ENCODE measurements at places on chromosomes 1 and 21.

DNA sequence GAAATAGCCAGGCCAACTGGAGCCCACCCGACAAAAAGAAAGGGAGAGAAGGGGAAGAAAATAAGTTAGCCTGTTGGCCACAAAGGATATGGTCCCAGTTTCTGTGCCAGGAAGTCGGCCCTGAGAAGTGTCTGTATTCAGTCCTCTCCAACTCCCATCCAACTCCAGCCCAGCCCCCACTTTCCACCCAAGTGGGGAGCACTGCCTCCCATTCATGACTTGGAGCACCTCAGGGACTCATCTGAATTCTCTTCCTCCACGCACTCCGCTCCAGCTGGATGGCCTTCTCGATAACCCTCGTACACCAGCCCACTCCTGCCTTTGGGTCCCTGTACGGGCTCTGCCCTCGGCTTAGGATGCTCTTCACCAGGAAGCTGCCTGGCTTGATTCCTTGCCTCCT lies 2.0 kb upstream of the WNT2B start:
- DNase-seq: no peak

DNA sequence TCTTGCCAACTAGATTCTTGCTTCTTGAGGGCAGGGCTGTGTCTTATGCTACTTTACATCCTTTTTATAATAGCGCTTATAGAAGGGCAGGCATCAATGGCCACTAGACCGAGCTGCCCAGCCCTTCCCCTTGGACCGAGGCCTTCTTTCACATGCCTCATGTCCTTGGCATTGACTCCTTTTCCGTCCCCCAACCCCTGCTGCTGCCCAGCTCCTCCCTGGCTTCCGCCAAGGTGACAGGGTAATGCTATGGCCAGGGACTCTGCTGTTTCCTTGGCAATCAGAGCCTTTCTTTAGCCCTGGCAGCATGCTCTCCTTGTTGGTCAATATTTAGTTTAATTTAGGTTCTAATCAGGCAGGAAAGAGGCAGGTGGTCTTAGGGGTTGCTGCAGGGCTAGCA lies 48.2 kb downstream of the DDX20 start:
- DNase-seq: no peak

DNA sequence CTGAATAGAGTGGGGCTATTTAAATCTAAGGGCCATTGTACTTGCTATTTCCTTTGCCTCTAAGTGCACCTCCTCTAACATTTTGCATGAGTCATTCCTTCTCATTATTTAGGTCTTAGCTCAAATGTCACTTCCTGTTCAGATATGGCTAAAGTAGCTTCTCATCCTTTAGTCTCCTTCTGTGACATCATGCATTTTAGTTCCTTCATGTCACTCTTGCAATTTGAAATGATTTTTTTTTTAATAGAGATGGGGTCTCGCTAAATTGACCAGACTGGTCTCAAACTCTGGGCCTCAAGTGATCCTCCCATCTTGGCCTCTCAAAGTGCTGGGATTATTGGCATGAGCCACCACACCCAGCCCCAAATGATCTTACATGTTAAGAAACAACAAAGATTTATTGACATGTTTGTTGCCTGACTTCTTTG lies 6.6 kb downstream of the TBX19 start:
- DNase-seq: peak; percentile 69

GRCh38 chr1:179831852-179832699 lies 45.5 kb downstream of the TOR1AIP2 start:
- DNase-seq: peak; percentile 30

GRCh38 chr21:39612233-39613040 lies at the start of gene B3GALT5:
TSS of gene B3GALT5 (plus strand) at chr21:39612940. CDS start at chr21:39660560, 47,620 bp downstream.
- peak; percentile 32 for DNase-seq

- no peak for DNase-seq
Measured at GRCh38 chr1:228830185-228830953, 95.1 kb downstream of the RHOU start.

DNA sequence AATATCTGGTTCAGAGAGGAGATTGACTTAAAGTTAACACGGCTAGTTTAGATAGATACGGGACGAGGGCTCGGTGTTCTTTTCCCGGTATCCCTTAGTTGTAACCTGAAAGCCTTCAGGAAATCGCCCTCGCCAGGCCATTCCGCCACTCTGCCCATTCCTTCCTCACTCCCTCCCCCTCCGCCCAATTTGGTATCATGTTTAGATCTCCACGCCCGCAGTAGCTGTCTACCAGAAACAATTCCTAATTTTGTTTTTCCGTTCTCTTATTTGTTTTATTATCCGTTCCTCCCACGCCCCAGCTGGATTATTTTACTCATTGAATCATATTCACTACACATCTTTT lies 685 bp upstream of the VAMP4 start:
- DNase-seq: no peak

DNA sequence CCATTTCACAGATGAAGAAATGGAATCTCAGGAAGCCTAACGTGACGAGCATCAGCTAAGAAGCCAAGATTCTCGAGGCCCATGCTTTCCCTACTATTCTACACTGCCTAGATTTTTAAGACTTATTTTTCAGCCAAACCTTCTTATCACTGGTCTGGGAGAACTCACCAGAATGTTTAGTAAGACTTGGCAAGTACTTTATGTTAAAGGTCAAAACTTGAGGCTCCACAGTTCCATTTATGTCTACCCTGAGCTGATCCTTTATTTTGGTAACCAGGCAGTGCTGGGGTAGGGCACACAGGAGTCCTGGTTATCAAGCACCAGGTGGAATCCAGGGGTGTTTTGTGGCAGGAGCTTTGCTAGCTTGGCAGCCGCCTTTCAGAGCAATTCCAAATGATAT lies 16.8 kb downstream of the PLXNA2 start:
- DNase-seq: no peak

GRCh38 chr21:29506947-29507346 lies 208.2 kb downstream of the BACH1 start:
- DNase-seq: no peak

- no peak for DNase-seq
Measured at GRCh38 chr1:72650843-72651435, 368.6 kb upstream of the NEGR1 start.

- DNase-seq: no peak
Measured at GRCh38 chr1:107213225-107213624, 72.4 kb downstream of the NTNG1 start.

- DNase-seq: no peak
Measured at GRCh38 chr1:54371942-54372275, 34.3 kb downstream of the SSBP3 start.

DNA sequence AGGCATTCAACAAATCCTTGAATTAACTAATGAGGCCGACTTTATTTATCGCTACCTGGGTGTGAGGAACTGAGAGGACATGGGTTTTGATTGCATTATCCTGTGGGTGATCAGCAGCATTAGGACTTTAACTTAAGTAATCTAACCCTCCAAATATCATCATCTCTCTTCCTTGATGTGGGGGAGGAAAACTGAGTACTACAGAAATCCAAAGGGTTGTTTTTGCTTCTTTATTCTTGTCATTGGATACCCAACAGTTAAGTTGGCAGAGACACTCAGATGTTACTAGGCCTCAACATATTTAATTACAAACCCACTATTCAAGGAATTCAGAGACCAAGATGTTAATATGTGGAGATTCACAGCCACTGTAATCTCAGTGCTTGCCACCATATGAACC lies 97.4 kb upstream of the ST6GALNAC5 start:
- no peak for DNase-seq

- no peak for DNase-seq
Measured at GRCh38 chr1:237258871-237259270, 216.9 kb downstream of the RYR2 start.

- peak; percentile 13 for DNase-seq
Measured at GRCh38 chr1:101820071-101820470, 176.7 kb downstream of the OLFM3 start.

DNA sequence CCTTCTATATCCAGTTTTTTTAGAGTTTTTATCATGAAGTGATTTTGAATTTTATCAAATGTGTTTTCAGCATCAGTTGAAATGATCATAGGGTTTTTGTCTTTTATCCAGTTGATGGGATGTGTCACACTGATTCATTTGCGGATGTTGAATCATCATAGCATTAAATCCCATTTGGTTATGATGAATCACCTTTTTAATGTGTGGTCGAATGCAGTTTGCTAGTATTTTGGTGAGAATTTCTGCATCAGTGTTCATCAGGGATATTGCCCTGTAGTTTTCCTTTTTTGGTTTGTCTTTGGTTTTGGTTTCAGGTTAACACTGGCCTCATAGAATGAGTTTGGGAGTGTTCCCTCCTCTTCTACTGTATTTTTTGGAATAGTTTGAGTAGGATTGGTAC lies 80.3 kb downstream of the DIRAS3 start:
- DNase-seq: peak; percentile 89

GRCh38 chr1:51284487-51284954 lies 45.8 kb downstream of the TTC39A start:
- peak; percentile 28 for DNase-seq

GRCh38 chr1:39230261-39231190 lies 26.0 kb downstream of the MACF1 start:
- no peak for DNase-seq

- DNase-seq: no peak
Measured at GRCh38 chr1:31621847-31622730, 4.6 kb downstream of the HCRTR1 start.

GRCh38 chr1:95169548-95169947 lies 52.4 kb downstream of the TLCD4 start:
- no peak for DNase-seq

DNA sequence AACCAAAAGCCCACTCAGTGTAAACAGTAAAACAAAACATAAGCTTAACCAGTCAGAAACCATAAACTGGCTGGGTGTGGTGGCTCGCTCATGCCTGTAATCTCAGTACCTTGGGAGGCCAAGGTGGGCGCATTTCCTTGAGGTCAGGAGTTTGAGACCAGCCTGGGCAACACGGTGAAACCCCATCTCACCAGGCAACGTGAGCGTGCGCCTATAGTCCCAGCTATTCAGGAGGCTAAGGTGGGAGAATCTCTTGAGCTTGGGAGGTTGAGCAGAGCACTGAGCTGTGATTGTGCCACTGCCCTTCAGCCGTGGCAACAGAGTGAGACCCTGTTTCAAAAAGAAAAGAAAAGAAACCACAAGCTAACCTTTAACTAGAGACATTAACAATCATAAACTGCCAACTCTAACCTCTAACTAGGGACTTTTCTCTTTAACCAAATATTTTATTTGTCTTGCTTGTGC lies 13.1 kb upstream of the PRRC2C start:
- no peak for DNase-seq

- DNase-seq: no peak
Measured at GRCh38 chr1:85406081-85406480, 58.9 kb downstream of the DDAH1 start.

DNA sequence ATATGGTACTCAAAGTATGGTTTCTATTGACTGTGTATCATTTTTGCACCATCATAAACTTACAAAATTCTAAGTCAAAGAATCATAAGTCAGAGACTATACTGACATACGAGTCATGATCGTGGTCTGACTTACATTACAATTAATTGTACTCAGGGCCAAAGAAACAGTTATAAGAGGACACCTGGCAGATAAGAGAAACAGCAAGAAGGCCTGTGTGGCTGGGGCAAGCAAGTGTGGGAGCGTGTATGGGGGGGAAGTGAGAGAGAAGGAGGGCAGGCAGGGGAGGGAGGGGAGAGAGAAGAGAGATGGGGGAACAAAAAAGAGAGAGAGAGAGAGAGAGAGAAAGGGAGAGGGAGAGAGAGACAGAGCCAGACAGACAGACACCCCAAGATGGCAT lies 70.9 kb downstream of the RERE start:
- no peak for DNase-seq

GRCh38 chr1:244731651-244732050 lies 78.7 kb downstream of the DESI2 start:
- DNase-seq: no peak

GRCh38 chr1:93692983-93693591 lies 11.4 kb upstream of the BCAR3 start:
- DNase-seq: peak; percentile 78

DNA sequence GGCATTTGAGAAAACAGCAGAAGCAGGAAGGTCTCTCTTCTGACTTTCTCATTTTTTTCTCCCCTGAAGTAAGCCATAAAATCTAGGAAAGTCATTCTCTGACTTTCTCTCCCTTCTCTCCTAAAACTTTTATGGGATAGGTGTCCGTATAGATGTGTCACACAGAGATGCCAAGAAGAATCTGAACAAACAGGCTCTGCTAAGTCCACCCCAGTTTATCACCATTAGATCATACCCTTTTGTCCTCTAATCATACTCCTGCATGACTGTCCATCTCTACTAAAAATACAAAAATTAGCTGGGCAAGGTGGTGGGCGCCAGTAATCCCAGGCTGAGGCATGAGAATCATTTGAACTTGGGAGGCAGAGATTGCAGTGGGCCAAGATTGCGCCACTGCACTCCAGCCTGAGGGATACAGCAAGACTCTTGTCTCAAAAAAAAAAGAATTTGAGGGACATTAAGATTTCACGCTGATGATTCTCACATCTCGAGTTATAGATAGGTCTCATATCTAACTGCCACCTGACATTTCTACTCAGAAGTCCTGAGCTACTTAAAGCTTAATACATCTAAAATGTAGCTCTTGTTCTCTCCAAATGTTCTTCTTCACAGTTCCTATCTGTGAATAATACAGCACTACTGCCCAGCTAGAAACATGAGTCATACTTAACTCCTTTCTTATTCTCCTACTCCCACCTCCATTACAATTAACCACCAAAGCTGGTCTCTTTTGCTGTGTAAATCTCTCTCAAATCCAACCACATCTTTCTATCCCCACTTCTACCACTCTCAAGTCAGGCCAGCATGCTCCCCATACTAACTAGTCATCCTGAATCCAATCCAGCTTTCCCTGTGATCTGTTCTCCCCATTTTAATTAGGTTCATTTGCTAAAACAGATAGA lies 47.7 kb downstream of the ZNF644 start:
- DNase-seq: peak; percentile 75

GRCh38 chr1:186295980-186296379 lies 79.1 kb downstream of the TPR start:
- DNase-seq: peak; percentile 13

GRCh38 chr1:7691576-7691975 lies 79.5 kb upstream of the VAMP3 start:
- DNase-seq: no peak

DNA sequence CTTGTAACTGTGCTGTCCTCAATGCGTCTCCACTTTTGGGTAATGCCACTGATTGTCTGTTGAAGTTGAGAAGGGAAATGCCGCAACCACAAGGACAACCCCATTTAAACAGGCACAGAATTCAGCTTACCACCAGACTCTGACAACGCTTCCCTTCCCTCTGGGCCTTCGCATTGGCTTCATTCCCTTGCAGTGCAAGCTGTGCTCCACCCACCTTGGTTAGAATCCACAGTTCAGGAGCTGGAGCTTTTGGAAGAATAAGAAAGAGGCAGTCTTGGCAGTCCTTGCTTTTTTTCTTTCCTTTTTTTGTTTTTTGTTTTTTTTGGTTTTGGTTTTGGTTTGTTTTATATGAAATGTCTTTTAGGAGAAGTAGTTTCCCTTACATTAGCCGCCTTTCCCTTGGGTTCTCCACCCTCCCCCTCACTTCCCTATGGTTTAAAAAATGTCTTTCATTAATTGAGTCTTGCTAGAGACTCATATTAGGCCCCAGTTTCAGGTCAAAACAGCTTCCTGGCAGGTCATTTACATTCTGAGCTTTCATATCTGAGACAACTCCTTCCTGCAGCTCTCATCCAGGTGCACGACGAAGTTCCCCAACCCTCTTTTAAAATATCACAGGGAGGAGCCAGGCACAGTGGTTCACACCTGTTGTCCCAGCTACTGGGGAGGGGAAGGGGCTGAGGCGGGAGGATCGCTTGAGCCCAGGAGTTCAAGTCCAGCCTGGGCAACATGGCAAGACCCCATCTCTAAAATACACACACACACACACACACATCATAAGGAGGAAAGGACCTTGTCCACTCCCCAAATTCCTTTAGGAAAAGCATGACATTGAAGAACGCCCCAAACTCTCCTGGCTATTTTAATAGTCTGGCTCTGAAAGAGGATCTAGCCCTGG lies 20.7 kb upstream of the LAX1 start:
- peak; percentile 24 for DNase-seq
